PC-9 (cell line): ENCODE measurements at places on chromosomes 3 and 15. TPM values are rescaled to one million over a fixed set of nuclear protein-coding genes. Genes with fewer than 3 reads are reported as not detected.

Gene SLC22A13
- 0.40 and 0.44 TPM in 2 replicates for total RNA-seq

GRCh38 chr15:85097725-85098124, 116.1 kb downstream of the PDE8A start:
- no peak for DNase-seq

Gene TMEM158
- 7.5 and 11.9 TPM in 2 replicates for total RNA-seq

Gene BMF
- 8.2 and 11.0 TPM in 2 replicates for total RNA-seq

DNA sequence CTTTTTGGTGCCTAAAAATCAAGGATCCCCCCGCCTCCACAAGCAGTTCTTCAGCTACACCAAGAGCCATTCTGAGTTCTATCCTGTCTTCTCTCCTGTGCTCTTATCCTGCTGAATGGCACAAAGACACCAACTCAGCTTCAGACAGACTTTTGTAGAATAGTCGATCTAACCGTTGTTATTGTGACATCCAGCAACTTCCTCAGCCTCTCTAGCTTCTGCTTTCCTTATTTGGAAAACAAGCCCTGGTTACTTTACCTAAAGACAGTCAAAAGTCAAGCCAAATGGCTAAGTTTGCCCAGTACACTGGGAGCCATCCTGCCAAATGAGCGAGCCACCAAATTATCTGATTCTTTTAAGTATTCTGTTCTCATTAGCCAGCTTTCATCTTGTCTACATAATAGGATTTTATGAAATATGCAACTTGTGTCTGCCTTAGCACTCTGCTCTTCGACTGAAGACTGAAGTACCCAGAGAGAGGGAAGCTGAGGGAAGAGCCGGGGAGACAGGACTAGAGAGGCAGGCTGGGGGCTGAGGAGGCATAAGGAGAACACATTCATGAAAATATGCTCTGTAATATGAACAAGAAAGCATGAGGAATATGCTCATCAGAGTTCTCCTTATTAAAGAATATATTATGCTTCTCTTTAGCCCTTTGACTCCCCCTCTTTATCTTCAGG, 35.1 kb downstream of the LYZL4 start:
- DNase-seq, result no peak

- no peak for DNase-seq
Observed at GRCh38 chr15:88717382-88718031, 78.7 kb downstream of the ISG20 start.

DNA sequence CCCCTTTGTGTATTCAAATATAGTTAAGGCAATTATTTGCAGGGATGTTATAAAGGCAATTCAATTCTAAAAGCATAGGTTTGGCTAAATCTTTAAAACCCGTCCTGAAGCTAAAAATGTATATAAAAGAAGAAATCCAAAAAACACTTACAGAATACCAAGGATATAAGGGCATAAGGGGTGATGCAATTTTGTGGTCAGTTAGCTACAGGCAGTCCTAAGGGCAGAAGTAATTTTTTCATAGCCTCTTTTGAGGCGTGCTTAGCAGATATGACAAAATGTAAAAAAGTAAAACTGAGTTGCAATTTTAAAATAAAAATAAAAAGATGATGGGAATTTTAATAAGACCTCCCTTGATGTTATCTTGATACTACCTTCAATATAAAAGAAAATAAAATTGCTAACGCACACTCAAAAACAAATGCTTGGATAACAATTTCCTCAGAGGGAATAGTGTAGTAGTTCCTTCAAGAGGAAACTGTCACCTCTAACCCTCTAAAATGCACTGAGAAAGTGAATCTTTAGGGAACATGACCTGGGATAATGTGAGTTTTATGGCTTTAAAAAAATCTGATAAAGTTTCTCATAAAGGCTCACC, 104.2 kb downstream of the MYH15 start:
- no peak for DNase-seq

- DNase-seq, result no peak
Observed at GRCh38 chr3:78985981-78986380, 781.8 kb downstream of the ROBO1 start.

Gene ACAA1
- 58.9 and 65.8 TPM in 2 replicates for total RNA-seq
